ENCODE measurements at places on chromosomes 6 and 20.

DNA sequence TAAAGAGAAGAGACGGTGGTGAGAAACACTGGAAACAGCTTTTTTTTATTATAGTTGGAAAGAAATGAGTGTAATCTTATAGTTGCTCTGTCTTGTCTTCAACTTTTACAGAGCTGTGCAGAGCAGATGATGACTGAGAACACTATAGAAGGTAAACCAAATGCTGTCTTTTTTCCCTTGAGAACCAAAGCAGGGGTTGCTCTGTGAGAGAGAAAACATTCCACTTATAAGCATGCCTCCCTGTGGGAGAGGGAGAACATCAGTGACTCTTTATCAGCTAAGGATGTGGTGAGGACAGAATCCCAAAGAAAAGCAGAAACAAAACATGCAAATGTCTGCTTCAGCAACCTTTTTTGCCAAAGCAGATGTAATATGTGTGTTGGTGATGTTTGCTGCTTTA is 179.3 kb upstream of the HDDC2 start:
- no peak for DNase-seq

- no peak for DNase-seq
Observed at GRCh38 chr6:116190550-116190949, 63.3 kb downstream of the TSPYL4 start.

DNA sequence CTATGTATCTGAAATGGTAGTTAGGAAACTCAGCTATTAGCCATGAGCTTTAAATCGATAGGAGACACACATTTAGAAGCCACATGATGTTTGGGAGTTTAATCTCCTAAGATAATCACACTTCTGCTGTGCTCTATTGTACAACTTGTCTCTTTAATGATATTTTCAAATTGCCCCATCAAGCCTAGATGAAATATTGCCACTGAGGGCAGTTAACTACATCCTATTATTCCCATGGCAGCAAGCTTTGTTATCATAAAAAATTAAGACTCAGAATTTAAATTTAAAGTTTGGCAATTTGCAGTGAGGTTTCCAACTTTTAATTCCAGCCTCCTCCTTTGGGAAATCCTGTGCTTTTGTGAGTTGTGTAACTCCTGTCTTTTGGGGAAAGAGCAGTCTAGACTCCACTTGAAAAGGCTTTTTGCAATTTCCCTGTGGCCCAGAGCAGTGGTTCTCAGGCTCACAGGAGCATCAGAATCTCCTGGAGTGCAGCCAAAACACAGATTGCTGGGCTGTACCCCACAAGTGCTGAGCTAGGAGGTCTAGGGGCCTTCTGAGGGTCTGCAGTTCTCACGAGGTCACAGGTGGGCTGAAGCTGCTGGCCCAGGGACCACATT is 792.4 kb downstream of the QKI start:
- DNase-seq = no peak

- no peak for DNase-seq
Observed at GRCh38 chr6:54070025-54070424, 41.2 kb upstream of the MLIP start.

DNA sequence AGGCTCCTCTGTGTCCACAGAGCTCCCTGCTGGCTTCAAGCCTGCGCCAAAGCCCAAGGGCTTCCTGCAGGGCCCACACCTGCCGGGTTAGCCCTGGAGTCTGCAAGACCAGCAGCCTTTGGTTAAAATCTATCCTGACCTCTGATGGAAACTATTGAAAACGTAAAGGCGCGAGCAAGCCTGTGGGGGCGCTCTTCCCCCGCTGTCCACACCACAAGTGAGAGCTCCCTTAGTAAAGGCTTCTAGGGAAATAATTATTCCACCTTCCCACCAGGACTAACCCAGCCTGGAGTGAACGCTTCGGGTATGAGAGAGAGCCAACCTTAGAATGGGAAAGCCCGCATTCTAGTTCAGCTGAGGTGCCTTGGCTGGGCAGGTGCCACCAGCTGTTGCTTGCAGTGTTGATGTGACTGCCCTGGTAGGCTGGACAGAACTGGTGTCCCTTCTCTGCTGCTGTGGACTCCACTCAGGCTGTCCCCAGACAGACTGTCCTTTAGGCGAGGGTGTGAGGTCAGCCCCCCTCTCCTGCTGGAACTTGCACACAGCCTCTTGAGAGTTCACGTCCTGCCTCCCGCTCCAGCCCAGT is 68.7 kb downstream of the SYTL3 start:
- no peak for DNase-seq

GRCh38 chr6:26394289-26394688 is 7.8 kb upstream of the BTN3A1 start:
- peak; percentile 24 for DNase-seq

DNA sequence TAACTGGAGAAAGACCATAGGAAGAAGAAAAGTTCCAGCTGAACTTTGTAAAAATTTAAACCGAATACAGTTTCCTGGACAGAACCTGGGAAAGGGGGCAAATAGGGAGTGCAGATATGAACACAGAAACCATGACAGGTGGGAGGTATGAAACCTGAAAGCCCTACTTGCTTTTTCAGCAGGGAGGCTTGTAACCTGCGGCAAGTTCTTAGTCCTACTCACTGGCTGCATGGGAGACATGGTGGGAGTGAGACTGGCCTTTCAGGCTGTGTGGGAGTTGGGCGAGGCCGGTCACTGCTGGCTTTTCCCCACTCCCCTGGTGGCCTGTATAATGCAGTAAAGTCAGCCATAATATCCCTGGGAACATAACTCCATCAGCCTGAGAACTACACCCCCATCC is 54.2 kb downstream of the ROS1 start:
- no peak for DNase-seq

DNA sequence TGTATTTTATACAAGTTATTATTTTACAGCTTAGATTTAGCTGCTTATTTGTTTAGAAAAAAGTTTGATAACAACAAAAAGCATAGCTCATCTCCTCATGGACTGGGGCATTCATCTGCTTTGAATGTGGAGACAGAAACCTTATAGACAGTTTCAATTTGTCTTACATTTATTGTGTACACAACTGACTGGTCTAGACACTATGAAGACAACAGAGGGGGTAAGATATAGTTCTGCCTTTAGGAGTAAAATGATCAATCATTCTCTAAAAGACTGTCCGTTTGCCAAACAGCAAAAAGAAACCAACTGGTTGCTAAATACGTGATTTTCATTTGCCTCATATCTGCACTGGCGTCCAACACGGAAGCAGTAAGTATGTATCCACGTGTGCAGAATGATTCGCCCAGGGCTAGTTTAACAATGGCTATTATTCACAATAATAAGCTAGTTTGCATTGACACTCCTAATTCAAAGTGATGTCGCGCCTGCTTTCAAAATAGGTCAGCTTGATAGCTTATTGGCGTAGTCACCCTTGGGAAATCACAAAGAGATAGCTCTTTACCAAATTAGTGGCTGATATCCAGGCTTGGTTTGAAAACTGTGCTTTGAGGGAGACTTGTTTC is 153.6 kb downstream of the BMP2 start:
- DNase-seq = no peak

GRCh38 chr6:107033126-107033525 is 5.1 kb downstream of the MTRES1 start:
- DNase-seq = no peak

DNA sequence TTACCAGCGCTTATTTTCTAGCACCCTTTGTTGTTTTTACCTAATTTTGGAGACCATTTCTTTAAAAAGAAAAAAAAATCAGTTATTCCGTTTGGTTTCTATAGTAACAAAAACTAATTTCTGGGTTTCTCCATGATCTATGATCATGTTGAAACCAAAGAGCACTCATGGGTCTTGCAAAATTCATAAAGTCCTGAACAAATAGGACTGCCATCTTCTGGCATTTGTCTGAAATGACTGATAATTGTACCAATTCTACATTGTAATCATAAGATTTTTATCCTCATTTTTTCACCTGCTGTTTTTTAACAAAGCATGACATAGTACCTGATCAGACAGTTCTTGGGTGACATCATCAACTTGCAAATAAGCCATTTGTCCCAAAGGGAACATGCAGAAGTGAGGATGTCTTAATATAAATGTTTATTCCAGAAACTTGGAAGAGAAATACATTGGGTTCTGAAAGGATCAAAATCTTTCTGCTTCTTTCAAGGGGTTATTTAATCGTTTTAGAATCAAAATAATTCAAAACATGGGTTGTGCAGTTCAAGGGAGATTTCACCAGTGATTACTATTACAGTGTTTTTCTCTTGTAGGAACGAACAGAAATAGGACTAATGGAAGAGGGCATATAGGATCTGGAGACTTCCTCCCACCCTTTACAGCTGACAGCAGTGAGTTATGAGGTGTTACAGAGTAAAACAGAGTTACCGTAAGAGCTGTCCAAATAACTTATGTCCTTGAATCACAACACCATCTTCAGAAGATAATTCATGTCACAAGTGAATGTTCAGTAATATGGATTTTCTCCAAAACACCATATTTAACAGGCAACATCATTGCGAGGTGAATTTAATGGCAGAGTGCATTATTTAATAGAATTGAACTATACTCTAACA is 87.1 kb upstream of the GJE1 start:
- no peak for DNase-seq

GRCh38 chr6:15269011-15269410 is 23.1 kb downstream of the JARID2 start:
- DNase-seq = no peak

- DNase-seq = no peak
Observed at GRCh38 chr6:11373208-11373607, 140.7 kb upstream of the NEDD9 start.

DNA sequence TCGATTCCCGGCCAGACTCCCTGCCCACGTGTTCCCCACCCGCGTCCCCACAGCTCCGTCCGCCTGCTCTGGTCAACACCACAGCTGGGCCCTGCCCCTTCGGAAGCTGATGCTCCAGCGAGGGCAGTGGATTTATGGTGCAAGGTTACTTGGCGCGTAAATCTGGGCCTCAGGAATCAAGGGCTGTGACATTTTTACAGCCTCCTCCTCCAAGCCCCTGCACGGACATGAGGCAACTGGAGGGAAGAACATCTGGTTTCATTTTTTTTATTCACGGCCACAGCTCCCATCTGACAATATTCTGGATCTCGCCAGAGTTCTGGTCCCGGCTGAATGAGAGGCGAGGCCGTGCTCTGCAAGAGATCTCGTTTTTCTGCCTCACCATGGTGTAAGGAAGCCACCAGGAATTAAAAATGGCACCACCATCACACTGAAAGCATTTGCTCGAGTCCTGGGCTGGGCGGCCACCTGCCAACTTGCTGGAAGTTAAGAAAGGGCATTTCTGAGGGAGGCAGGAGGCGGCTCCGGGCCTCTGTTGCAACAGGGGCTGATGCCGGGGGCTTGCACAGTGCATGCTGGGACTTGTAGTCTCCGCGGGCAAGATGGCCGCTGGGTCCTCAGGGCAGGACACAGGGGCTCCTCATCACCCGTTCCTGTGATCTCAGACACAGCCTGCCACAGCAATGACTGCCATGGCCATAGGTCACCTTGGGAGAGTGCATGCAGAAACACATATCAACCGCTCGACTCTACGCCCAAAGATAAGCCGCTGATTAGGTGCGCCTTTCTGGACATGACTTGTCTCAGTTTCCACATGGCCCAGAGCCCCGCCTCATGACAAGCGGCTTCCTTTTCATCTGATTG is 148.5 kb downstream of the LY86 start:
- no peak for DNase-seq

- DNase-seq = no peak
Observed at GRCh38 chr6:33713786-33714185, 2.3 kb upstream of the UQCC2 start.

- DNase-seq = no peak
Observed at GRCh38 chr20:53580376-53581111, 13.1 kb downstream of the ZNF217 start.

DNA sequence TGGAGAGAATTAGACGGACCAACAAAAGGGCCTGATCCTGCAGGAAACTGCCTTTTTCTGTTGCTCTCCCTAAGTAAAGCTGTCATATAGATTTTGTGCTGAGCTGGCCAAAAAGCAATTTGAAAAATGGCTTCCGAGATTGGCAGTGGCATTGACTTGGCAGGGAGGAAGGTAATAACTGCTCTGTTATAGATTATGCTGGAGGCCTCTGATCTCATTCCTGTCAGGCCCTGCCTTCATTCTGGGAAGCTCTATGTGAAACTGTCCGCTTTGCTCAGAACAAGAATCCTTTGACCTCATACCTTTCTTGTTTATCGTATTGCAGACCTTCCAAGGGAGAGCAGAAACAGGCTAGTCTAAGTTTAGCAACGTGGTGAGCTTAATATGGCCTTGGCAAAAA is 234.4 kb downstream of the PHACTR1 start:
- no peak for DNase-seq

DNA sequence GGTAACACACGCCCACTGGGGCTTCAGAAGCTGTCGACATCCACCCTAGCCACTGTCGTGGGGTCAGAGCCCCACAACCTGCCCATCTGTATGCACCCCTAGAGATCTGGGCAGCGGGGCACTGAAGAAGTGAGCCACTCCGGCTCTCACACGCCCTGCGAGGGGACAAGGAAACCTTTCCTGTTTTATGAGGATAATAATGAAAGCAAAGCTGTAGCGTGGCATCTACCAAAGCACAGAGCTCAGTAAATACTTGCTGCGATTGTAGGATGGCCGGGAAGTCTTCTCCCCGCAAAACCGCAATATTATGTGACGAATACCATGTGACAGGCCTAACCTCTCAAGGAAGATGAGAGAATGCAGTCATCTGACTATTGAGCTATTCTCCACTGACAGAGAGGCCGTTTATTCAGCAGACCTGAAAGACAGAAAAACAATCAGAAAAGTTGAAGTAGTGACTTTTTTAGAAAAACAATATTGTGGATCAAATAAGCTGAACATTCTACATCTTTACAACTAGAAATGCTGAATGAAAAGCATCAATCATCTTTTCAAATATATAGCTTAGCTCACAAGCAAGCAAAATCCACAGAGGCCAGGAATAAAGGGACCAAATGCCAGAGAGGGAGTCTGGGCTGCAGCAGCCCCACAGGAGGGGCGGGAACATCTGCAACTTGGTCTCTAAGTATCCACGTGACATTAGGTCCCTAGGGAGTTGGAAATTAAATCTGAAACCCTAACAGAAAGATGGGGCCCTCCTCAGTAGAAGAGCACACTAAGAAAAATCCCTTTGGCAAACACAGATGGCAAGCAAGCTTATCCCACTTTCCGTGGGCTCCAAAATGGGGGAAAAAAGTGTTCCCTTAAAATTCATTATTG is 207.8 kb downstream of the TTLL2 start:
- no peak for DNase-seq

- no peak for DNase-seq
Observed at GRCh38 chr20:2149507-2149906, 47.9 kb downstream of the STK35 start.

- DNase-seq = no peak
Observed at GRCh38 chr6:107386340-107386739, 73.0 kb downstream of the PDSS2 start.

GRCh38 chr6:102356170-102356569 is 962.7 kb downstream of the GRIK2 start:
- DNase-seq = no peak

DNA sequence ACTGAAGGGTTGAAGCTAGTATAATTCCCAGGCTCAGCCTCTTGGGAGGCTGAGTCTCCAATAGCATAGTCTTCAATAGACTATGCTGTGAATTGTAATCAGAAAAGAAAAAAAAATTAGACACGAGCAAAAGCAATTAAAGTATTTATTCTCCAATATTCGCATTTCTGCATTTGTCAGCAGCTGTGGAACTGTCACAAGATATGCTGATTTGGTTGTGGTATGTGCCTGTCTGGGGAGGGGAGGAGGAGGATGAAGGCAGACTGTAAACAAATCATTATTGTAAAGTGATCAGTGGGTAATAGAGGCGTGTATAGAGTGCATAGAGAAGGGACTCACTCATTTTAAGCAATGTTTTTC is 10.1 kb upstream of the BICRAL start:
- DNase-seq = no peak
